Natural killer cell (primary cell): ENCODE measurements at places on chromosomes 4 and X.

DNA sequence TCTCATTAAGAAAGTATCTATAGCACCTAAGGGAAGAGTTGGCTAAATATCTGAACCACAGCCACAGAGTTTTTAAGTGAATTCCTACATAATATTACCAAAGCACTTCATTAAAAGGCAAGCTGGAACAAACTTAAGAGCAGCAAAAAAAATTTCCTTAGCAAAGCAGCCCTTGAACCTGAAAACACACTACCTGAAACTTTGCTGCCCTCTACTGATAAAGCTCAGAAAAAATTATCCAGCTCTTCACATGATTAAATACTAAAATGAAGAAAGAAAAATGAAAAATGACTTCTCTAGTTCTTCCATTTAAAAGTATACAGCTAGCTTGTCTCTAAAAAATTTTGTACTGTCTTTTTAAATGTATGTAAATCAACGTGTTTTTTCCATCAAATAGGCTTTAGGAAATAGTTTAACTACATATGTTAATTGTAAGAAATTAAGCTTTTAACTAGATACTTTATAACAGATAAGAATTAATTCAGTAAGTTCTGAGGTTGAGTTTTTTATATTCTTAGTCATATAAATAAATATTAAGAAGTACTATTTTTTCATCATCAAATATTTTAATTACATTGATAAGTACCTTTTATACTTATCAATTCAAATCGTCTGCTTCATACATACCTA, 156.1 kb downstream of the STPG2 start:
- peak; percentile 7 for DNase-seq

- no peak for DNase-seq
Measured at GRCh38 chr4:119010909-119011606, 122.4 kb downstream of the SYNPO2 start.

DNA sequence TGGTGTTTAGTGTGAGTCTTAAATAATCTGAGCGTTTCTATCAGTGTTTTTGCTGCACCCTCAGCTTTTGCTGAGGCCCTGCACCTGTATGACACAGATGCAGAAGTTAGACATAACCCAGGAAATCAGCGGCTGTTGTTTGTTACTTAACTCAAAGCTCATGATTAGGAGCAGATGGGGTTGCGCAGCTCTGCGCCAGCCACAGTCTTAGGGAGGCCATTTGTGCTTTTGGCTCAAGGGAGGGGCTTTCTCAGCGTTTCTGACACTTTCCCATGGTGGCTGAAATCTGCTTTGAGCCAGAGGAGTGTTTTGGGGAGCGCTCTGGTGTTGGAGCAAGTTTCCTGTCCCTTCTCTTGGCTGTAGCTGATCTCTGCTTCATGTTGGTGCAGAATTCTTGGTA, 433.8 kb downstream of the NAF1 start:
- DNase-seq = no peak

DNA sequence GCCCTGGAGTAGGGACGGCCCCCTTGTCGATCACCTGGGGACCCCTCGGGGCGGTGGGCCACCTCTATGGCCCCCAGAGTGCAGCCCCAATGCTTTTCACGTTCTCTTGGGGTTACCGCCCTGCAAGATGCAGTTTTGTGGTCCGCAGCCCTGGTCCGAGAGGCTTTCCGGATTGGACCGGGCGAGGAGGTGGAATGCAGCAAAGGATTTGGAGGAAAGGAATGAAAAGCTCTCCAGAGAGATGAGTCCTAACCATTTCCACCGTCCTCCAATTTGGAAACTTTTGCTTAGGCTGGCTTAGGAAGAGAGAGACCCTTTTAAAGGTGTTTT, 601 bp downstream of the SLC25A43 start:
- DNase-seq = no peak

GRCh38 chrX:117989512-117989911, 127.1 kb downstream of the KLHL13 start:
- DNase-seq = no peak

- DNase-seq = no peak
Measured at GRCh38 chrX:6761251-6761650, 226.3 kb upstream of the VCX3A start.

DNA sequence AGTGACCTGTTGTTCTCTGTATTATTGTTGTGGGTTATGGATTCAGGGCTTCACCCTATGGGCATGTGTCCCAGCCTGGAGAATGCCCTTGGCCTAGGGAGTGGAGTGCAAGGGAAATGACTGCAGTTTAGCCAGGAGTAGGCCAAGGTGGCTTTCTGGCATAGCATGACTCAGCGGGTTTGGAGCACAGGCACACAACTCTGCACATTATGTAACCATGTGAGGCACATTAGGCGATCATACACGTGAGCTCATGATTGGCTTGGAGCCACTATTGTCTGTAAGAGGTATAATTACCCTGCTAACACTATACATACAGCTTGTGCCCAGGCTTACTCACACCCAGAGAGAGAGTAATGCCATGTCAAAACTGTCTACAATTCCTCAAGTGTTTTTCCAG, 35.1 kb upstream of the TACR3 start:
- DNase-seq = no peak

DNA sequence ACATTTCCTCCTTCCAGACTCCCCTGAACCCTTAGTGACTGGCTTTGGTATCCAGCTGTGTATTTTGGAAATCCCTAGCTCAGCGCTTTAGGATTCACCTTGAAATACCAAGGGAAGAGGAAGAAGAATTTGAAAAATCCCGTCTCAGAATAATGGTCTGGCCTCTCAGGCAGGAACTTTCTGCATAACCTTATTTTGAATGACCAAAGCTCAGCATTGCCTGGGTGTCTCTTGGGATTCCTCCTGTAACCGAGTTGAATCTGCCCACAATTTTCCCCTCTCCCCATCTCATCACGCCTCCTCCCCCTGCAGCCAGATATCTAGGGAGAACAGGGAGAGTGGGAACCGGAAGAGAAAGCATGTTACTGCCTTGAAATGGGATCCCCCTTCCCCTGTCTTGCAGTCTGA, 116.2 kb downstream of the SMIM20 start:
- no peak for DNase-seq

DNA sequence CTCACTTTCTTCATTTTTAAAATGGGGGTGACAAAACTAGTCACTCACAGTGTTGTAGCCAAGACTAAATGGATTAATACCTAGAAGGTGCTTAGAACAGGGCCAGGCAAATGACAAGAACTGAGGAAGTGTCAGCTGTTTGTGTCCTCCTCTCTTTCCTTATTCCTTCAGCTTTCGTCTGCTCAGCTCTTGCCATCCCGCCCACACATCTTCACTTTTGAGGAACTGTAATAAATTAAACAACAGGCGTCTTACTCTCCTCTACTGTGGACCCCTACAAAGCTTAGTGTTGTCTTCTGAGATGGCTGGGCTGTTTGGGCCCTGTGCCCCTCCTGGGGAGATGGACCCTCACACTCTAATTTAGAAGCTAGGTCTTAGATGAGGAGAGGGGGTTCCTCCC, 2.7 kb downstream of the HPSE start:
- no peak for DNase-seq

DNA sequence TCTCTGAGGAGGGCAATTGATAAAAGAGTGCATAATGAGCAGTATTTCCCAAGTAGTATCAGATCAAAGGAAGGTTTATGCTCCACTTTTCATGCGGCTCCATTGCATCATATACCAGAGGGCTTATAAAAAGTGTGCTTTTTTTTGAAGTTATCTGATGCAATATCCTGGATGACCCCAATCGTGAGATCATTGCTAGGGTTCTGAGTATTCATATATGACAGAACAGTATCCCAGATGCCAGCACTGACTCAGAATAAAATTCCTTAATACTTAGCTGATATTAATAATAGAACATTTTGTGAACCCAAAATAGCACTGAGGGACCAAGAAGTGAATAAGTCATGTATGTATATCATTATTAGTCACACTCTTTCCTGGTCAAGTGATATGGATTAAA, 945.5 kb upstream of the AGA start:
- DNase-seq = no peak

- DNase-seq = no peak
Measured at GRCh38 chr4:82201805-82202641, 171.8 kb downstream of the HNRNPD start.

- no peak for DNase-seq
Measured at GRCh38 chr4:139819082-139819481, 153.5 kb downstream of the MGST2 start.

GRCh38 chrX:78574306-78574705, 84.8 kb downstream of the RTL3 start:
- no peak for DNase-seq

DNA sequence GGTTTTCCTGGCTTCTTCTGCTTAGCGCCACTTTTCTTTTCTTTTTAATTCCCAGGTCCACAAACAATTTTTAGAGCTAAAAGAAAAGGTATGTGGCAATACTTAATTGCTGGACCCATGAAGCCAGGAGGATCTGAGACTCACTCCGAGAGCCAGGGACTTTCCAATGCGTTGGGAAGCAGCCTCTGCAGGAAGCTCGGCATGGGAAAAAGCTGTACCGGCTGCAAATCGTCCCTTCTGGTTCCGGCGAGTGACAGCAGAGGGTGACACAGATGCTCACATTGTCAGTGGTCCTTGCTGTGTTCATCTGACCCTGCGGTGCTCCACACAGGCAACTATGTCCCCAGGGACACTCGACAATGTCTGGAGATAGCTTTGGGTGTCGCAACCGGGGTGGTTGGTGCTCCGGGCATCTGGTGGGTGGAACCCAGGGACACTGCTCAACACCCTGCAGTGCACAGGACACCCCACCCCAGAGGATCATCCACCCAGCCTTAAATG, 164.0 kb downstream of the PRKX start:
- no peak for DNase-seq

- no peak for DNase-seq
Measured at GRCh38 chrX:118497180-118497818, 1.7 kb downstream of the DOCK11 start.

- DNase-seq = no peak
Measured at GRCh38 chr4:167177925-167178324, 56.4 kb downstream of the SPOCK3 start.

GRCh38 chr4:60799214-60799613, 400.9 kb upstream of the ADGRL3 start:
- no peak for DNase-seq

DNA sequence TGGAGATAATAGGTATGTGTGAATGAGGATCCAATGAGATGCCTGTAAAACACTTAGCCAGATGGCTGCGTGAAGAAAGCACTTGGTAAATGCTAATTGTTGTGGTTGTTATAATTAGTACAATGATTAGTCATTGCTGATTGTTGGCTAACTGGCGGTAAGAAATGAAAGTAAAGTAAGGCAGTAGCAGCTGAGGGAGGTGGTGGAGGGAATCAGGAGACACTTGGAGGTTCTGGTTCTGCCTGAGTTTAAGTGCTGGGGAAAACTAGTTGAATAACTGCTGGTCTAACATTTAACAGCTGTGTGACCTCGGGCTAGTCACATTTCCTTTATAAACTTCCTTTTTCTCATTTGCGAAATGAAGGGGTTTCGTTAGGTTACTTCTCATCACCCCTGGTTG, 30.9 kb downstream of the CD38 start:
- peak; percentile 15 for DNase-seq

DNA sequence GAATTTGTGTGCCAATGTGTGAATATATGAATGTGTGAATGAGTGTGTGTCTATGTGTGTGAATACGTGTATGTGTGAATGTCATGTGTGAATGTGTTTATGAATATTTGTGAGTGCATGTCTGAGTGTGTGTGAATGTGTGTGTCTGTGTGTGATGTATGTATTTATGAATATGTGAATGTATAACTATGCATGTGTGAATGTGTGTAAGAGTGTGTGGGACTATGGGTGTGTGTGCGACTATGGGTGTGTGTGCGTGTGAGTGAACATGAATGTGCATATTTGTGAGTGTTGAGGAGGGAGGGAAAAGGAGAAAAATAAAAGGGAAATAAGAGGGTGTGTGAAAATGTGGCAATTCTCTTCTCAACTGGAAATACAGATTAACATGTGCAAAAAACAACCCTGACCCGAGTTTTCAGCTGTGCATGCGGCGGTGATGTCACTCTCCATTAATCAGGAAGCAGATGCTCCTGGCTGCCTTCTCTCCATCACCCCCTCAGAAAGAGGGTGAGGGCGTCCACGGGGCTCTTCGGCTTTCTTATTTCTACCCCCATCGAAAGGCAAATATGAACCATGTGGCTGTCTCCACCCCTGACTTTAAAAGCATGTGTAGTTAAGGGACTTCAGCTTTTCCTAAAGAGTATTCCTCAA, 219.8 kb downstream of the MAML3 start:
- DNase-seq = no peak

GRCh38 chr4:173039617-173040577, 128.7 kb upstream of the GALNT7 start:
- no peak for DNase-seq

GRCh38 chr4:158050942-158051341, 121.9 kb downstream of the GASK1B start:
- no peak for DNase-seq

DNA sequence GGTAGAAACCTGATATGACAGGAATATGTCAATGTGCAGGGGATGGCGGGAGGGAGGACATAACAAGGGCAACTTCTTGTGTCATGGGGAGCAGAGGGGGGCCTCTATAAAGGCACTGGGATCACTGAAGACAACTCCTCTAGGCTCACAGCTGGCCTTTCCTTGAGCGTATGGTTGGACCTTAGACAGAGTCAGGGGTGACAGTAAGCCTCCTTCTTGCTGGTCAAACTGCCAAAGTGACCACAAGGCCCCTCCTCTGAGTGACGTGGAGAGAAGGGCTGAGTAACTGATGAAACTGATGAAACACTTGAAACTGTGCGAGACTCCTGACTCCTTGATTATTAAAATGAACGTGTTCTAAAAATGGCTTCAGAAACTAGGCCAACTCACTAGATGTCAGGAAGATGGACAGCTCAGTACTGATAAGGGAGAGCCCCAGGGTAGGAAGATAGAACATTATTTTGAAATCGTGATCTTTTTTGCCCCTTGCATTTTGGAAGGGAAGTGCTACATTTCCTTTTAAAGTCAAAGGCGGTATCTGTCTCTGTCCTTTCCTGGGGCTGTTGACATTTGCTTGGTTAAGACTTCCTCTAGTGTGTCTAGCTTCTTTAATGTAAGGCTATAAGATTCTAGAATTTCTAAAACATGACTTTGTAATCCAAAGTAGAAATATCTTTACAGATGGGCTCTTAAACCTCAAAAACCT, 1.6 kb downstream of the RAB33A start:
- DNase-seq = peak; percentile 22

DNA sequence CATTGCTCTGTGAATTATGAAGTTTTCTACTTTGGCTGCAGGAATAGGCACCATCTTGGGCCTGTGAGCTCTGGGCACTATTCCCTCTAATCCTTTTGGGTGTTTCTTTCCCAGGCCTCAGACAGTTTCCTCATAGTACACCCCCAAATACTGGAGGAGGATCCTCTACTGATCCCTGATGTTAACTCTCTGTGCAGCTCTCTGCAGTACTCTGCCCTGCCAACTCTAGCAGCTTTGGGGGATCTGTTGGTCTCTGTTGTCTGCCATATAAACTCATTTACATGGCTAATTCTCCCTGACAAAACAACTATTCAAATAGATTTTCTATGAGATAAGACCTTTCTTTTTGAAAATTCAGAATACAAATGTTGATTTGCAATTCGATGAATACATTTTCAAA, 29.9 kb downstream of the USP53 start:
- no peak for DNase-seq
